ENCODE measurements at places on chromosomes 13 and 19.
A peak's percentile ranks its signal among the peaks of the same experiment; 100 is the strongest.

DNA sequence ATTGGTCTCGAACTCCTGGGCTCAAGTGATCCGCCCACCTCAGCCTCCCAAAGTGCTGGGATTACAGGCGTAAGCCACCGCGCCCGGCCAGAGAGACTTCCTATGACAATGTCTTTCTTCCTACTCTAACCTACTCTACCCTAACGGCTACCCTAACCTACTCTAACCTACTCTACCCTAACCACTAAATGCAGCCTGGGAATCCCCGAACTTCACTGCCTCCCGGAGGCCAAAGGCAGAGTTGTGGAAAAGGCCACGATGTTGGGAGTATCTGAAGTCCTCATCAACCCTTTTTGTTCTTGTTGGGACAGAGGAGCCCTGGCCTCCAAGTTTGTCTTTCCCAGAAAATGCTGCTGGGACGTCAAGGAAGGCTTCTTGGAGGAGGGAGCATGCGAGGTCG lies 967 bp upstream of the NR2C2AP start:
- DNase-seq: no peak

GRCh38 chr13:47168066-47168465 lies 271.2 kb upstream of the HTR2A start:
- peak; percentile 78 for DNase-seq

DNA sequence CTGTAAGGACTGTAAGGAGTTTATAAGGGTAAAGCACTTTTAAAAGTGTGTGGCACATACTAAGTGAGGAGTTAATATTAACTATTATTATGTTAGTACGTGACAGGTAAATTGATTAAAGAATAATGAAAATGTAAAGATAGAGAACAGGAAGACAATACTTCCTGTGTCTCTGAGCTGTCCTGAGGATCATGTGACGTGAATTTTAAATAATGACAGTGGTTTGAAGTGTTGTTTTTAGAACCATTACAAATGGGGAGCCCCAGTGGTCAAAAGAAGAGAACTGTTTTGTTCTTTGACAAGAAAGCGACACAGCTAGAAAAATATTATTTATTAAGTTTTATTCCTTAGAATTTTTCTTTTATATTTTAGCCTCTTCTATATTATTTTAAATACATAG lies 241.2 kb upstream of the STARD13 start:
- no peak for DNase-seq

- no peak for DNase-seq
These were observed 20.5 kb downstream of the EDNRB start for GRCh38 chr13:77898097-77898496.

- no peak for DNase-seq
These were observed 78.8 kb downstream of the ZNF726 start for GRCh38 chr19:23993440-23993839.

- no peak for DNase-seq
These were observed 7.1 kb upstream of the ELOF1 start for GRCh38 chr19:11566164-11566563.

DNA sequence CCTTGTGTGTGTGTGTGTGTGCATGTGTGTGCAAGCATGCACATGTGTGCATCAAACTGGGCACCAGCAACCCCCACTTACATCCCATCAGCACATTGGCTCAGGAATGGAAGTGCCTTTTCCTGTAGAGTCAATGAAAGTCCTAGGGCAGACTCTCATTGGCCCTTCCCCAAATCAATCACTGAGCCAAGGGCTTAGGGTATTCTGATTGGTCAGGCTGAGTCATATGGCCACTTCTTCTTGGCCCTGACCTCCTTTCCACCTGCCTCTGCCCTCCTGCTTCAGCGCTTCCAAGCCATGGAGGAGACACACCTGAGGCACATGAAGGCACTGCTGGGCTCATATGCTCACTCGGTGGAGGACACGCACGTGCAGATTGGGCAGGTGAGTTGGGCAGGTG lies 20.9 kb downstream of the FCHO1 start:
- DNase-seq: peak; percentile 32

Measured in fibroblast of skin of right quadriceps (primary cell).